Activated T-helper 1 cell treated with anti-CD3 and anti-CD28 coated beads, Interleukin-12 subunit alpha, Interleukin-12 subunit beta, Interleukin-2, Interleukin-4 antibody, amounts not matched to agents 30 ng/mL and 10 ng/mL and 1 ng/mL, durations not matched to agents 14 hours and 24 hours and 36 hours (primary cell): ENCODE measurements at places on chromosomes 16 and 17.

DNA sequence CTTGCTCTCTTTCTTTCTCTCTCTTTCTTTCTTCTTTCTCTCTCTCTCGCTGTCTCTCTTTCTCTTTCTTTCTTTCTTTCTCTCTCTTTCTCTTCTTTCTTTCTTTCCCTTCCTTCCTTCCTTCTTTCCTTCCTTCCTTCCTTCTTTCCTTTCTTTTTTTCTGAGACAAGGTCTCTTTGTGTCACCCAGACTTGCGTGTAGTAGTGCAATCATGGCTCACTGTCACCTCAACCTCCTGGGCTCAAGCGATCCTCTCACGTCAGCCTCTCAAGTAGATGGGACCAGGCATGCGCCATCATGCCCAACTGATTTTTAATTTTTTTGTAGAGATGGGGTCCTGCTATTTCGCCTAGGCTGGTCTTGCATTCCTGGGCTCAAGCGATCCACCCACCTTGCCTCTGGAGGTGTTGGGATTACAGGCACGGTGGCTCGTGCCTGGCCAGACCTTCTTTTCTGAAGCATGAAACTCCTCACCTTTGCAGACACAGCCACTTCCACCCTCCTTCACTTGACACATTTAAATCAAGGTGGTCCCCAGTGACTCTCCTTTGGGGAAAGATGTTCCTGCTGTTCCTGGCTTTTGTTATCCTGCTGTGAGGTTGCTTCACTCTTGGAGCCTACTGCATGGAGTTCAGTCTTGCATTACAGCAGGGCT lies 26.8 kb upstream of the NKD1 start:
- no peak for DNase-seq

GRCh38 chr17:7356072-7356549 lies 1.2 kb downstream of the TMEM95 start:
- peak; percentile 82 for DNase-seq

GRCh38 chr16:86101897-86102157 lies 202.9 kb downstream of the IRF8 start:
- DNase-seq: no peak

DNA sequence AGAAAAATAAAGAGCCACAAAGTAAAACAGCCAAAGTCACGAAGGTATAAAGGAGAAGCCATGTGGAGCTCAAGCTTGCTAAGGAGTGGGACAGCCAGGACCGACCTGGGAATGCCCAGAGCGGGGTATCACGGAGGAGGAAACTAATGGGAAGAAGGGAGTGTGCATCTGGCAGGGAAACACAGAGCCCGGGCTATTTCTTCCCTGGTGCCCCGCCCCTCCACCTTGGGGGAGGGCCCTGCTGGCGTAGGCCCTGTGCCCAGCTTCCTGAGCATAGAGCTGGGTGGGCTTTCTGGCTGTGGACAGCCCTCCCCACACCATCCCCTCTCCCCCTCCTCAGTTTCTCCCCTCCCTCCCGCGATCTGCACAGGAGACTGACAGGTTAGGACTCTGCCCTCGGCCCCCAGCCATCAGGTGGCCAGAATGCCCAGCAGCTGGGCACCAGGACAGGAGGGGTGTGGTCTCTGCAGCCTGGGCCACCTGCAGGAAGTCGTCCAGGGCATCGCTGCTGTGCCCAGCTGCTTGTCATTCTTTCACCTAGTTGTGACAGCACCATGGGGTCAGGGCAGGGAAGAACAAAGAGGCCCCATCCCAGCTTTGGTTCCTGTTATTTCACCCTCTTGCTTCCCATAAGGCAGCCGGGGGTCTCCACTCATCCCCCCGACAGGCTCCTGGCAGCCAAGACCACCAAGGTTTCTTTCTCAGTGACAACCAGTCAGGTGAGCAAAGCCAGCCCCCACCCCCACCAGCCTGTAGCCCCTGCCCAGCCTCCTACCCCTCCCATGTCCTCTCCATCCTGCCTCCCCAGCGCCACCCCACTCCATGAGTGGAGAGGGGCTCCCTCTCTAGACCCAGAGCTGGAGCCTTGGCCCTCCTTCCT lies 7.1 kb upstream of the DCAF7 start:
- DNase-seq: no peak

DNA sequence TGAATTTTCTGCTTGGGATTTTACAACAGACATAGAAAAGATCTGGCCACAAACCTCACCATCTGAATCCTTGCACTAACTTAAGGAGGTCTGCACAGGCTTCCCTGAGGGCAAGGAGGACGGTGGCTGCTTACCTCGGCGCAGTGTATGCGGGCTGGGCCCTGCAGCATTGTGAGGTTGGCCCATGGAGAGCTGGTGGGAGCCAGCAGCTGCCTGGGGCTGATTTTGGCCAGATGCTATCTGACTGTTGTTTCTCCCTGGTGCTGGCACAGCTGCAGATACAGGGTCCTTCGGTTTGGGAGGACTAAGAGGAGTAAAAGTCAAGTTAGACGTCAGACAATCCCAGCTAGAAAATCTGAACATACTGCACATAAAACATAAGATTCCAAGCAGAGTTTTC lies 79.8 kb downstream of the ARHGAP17 start:
- DNase-seq: no peak

- no peak for DNase-seq
Observed at GRCh38 chr17:17842111-17842876, 5.5 kb upstream of the SREBF1 start.

- no peak for DNase-seq
Observed at GRCh38 chr17:30372755-30373154, 6.0 kb upstream of the CPD start.

DNA sequence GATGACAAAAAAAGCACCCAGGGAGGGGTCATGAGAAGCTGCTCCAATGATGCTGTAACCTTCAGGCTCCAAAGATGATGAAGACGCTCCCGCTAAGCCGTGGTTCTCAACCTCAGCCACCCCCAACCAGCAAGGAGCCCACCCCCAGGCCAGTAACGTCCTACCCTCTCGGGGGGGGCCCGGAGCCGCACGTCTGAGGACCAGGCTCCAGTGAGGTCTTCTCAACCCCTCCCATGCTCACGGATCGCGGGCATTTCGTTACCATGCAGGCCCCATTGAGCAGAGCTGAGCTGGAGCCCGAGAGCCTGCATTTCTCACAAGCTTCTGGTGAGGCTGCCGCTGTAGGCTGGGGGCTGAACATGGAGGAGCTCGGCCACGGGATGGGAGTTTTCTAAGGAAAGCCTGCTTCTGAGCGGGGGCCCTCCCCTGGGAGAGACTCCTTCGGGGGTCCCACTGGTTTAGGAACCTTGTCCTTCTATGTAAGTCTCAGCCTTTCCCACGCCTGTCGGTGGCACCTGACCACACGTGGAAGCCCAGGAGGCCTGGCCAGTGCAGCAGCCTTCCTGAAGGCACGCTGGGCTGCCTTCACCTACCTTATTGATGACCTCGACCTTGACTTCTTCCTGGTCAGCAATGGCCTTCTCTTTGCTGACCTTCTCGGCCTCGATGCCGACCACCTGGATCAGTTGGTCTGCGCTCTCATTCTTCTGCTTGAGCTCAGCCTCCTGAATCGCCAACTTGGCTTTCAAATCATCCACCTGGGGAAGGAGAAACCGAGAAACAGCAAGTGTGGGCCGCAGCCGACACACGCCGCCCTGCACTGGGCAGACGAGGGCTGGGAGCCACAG lies 82.7 kb downstream of the PGS1 start:
- DNase-seq: no peak

DNA sequence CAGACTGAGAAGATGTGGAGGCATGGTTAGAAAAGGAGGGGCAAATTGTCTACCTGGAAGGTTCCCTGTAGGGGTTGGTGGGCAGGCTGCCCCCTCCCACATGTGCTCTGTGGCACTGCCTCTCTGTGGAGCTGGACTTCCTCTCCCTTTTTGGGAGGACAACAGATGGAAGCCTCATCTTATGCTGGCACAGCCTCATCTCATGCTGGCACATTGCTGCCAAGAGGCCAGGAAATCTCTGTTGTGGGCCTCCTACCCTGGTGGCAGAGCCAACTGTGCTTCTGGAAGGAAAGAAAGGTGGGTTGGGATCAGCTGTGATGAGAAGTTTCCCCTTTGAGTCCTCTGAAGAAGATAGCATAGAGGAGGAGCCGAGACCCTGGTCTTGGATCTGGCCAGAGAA lies 19.7 kb upstream of the BRD7 start:
- no peak for DNase-seq

DNA sequence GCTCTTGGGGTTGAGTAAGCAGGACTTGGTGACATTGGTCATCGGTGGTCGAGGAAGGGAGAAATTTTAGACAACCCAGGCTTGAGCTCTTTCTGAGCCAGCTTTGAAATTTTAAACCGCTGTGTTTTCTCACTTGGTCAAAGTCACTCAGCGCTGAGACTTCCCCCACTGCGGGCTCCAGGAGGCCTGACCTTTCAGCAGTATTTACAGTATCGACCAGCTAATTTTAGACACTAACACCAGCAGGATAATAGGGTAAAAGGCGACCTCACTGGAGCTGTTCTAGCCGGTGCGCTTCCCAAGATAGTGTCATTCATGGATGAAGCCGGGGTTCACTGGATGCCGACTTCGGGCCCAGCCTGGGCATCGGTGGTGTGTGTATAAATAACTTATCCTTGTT lies 29.7 kb upstream of the WSCD1 start:
- no peak for DNase-seq
